ENCODE measurements at places on chromosomes 11 and 22. TPM values are rescaled to one million over a fixed set of nuclear protein-coding genes. Genes with fewer than 3 reads are reported as not detected.

CYB5R2 gene
- total RNA-seq = 32.1 TPM

CRACR2B gene
- total RNA-seq = 86.2 TPM

- H3K27ac ChIP-seq = no peak overlapping the region
- no peaks in the 10 kb centered on the region for H3K4me1 ChIP-seq
- H3K4me3 ChIP-seq = no peak overlapping the region
- H3K27me3 ChIP-seq = no peaks in the 10 kb centered on the region
These were observed 19.0 kb upstream of the TTLL12 start for GRCh38 chr22:43205748-43206508.

GRCh38 chr11:100810146-100810545 lies 123.1 kb downstream of the ARHGAP42 start:
- H3K27me3 ChIP-seq = no peaks in the 10 kb centered on the region
- H3K4me3 ChIP-seq = no peak overlapping the region
- no peak overlapping the region for H3K27ac ChIP-seq
- H3K36me3 ChIP-seq = no peaks in the 10 kb centered on the region

- no peak overlapping the region for H3K27ac ChIP-seq
- no peak overlapping the region for H3K4me3 ChIP-seq
- no peaks in the 10 kb centered on the region for H3K36me3 ChIP-seq
- no peaks in the 10 kb centered on the region for H3K4me1 ChIP-seq
- no peak for DNase-seq
These were observed 1000.0 kb upstream of the CHORDC1 start for GRCh38 chr11:91222830-91223229.

DNA sequence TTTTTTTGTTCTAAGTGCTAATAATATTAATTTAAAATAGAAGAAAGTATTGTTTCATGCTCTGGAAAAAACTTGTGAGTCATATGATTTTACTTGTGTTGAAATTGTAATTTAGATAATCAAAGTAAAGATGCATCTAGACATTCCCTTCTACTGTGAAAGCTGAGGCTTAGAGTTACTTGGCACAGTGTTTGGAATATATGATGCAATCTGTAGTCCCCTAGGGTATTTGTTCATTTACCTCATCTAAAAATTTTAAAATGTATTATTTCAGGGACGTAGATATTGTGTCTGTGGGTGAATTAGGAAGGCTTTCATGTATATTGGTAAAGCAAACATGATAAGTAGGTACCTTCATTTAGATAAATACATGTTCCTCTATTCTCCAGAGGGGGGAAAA lies 793.5 kb upstream of the CNTN5 start:
- H3K27ac ChIP-seq = no peak overlapping the region
- H3K36me3 ChIP-seq = no peaks in the 10 kb centered on the region
- H3K4me1 ChIP-seq = no peaks in the 10 kb centered on the region

DNA sequence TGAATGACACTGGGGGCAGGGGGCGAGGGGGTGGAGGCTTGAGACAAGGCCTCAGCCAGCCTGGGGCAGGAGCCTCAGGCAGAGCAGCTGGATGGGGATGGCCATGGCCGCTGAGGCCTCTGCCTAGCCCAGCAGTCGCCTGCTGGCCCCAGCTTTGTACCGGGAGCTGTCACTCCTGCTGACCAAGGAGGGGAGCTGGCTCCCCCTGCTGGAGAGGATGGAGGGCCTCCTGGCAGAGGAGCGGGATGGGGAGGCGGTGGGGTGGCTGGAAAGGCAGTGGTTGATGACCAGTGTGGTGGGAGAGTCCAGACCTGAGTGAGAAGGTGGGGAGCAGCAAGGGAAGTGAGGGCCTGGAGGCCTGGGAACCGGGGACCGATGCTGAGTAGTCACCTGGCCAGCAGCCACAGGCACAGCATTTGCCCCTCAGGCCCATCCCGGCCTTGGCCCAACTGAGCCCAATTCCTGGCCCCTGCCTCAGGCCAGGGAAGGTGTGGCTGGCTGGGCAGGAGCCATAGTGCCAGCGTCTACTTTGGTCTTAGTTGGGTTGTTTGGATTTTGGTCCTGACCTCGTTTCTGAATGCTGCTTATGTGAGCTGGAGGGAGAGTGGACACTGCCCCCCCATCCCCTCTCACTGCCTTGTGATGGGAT lies 6.0 kb upstream of the SUSD2 start:
- DNase-seq = peak; percentile 79
- H3K4me1 ChIP-seq = peaks cover 5% of the 10 kb centered on the region
- H3K4me3 ChIP-seq = no peak overlapping the region
- peak overlapping the region; percentile 72 for H3K27ac ChIP-seq

DNA sequence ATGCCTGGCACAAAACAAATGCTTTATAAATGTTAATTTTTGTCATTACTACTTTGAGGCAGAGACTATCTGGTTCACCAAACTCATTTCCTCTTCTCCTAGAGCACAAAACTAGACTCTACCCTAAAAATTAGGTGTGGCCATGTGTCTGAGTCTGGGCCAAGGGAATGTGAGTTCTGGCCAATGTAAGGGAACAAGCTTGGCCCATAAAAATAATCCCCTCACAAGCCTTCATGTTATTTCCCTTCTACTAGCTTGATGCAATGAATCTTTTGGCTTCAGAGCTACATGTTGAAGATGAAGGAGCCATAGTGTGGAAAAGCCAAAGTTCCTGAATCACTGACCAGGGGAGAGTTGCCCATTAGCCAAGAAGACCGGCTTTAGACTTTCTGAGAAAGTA lies 406.5 kb upstream of the CCDC90B start:
- H3K27ac ChIP-seq = no peak overlapping the region
- H3K36me3 ChIP-seq = no peaks in the 10 kb centered on the region
- no peaks in the 10 kb centered on the region for H3K4me1 ChIP-seq
- no peak overlapping the region for H3K4me3 ChIP-seq
